ENCODE measurements at places on chromosomes 2 and 18. TPM values are rescaled to one million over a fixed set of nuclear protein-coding genes. Genes with fewer than 3 reads are reported as not detected.

IL36RN gene
- total RNA-seq: 0.09 TPM

GRHL1 gene
- 0.37 TPM for total RNA-seq

TBR1 gene
- not detected for total RNA-seq

RAD51AP2 gene
- total RNA-seq: not detected

SERPINB11 gene
- total RNA-seq: not detected

LDLRAD4 gene
- 3.1 TPM for total RNA-seq

LDAH gene
- 13.5 TPM for total RNA-seq

LONRF2 gene
- 0.28 TPM for total RNA-seq

FHOD3 gene
- total RNA-seq: 16.9 TPM

SESTD1 gene
- total RNA-seq: 22.3 TPM

ADAM23 gene
- total RNA-seq: 8.2 TPM

TLX2 gene
- total RNA-seq: not detected

CDH20 gene
- total RNA-seq: 0.18 TPM

ASAP2 gene
- 15.1 TPM for total RNA-seq

SPDYA gene
- 0.71 TPM for total RNA-seq

MTLN gene
- total RNA-seq: 55.6 TPM

ST6GAL2 gene
- total RNA-seq: under 0.01 TPM

ANKRD53 gene
- 0.37 TPM for total RNA-seq

NT5DC4 gene
- not detected for total RNA-seq

ABCG5 gene
- not detected for total RNA-seq

ZNF892 gene
- 3.0 TPM for total RNA-seq

TTC31 gene
- total RNA-seq: 7.0 TPM

RIT2 gene
- not detected for total RNA-seq

CYP27A1 gene
- 17.1 TPM for total RNA-seq

TMEM200C gene
- 0.14 TPM for total RNA-seq

COLEC12 gene
- 79.5 TPM for total RNA-seq

MPP4 gene
- total RNA-seq: 0.65 TPM

LIPG gene
- 12.4 TPM for total RNA-seq

GRB14 gene
- total RNA-seq: 0.71 TPM

HEATR5B gene
- total RNA-seq: 14.4 TPM

CFAP221 gene
- total RNA-seq: not detected
